Stimulated activated CD8-positive, alpha-beta memory T cell treated with anti-CD3 and anti-CD28 coated beads, Interleukin-4, amount 100 ng/mL, for 4 hours (primary cell): ENCODE measurements at places on chromosomes 4 and X.

GRCh38 chr4:185227131-185227551 lies 17.7 kb downstream of the SNX25 start:
- DNase-seq: no peak

DNA sequence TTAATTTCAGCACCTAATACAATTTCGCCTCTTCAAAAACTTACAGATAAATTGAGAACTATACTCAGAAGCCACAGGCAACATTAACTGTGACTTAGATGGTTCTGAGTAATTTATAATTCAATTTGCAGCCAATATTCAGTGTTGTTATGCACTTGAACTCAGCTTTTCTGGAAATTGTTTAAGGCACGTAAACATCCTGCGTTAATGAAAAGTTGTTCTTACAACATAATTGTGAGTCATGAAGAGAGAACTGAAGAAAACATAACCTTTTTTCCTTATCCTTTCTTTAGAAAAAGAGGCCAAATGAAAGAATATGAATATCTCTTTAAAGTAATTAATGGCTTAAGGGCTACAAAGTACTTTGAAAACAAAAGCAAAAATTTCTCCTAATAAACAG lies 16.6 kb upstream of the H2AZ1 start:
- no peak for DNase-seq

- no peak for DNase-seq
These were observed 92.5 kb downstream of the ANK2 start for GRCh38 chr4:113141901-113142346.

DNA sequence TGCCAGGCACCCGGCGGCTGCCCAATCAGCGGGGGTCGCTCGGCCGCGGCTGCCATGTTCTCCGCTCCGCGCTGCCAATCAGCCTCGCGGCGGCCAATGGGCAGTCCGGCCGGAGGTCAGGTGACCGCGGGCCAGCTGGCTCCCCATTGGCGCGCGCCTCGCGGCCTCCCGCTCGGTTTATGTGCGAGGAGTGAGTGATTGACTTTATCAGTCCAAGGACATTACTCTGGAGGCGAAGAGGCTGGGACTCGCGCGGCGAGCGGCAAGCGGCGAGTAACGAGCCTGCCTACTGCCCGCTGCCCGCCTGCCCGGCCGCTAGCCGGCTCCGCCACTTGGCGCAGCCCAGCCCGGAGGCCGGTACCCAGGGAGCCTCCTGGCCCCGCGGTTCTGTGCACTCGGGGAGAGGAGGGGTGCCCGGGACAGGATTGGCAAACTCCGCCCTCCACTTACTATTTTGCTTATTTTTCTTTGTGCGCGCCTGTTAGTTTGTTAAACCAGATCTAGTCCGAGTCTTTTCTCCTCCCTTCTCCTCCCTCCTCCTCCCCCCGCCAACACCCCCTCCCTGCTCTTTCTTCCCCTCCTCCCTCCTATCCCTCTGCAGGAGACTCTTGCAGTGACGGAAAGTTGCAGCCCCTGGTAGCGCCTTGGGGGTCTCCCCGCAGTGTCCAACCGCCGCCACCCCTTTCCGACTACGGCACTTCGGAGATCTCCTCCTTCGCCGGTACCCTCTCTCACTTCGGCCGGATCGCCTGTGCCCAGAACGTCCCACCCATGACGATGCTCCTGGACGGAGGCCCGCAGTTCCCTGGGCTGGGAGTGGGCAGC lies at the start of gene ZIC3:
TSS of gene ZIC3 (plus strand) at position 207 of the 825 bp plus-strand sequence. CDS start at position 772, 565 bp downstream.
- no peak for DNase-seq

- no peak for DNase-seq
These were observed 23.8 kb upstream of the PLK4 start for GRCh38 chr4:127856813-127857447.

GRCh38 chr4:157992038-157992705 lies 180.7 kb downstream of the GASK1B start:
- no peak for DNase-seq

DNA sequence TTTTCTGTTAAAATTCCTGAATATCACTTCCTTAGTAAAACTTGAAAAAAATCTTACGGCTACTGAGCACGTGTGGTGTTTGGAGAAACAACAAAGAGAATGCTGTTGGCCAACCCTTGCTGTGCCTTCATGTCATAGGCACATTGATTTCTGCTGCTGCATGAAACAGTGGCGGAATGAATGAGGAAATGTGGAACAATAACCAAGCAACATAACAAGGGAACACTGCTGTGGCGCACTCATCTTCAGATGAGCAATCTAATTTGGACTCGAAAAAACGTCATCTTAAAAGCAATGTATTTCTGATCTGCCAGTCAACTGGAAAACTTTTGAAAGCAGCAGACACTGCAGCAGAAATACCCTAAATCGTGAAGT lies 51.4 kb downstream of the PROM1 start:
- DNase-seq: no peak

DNA sequence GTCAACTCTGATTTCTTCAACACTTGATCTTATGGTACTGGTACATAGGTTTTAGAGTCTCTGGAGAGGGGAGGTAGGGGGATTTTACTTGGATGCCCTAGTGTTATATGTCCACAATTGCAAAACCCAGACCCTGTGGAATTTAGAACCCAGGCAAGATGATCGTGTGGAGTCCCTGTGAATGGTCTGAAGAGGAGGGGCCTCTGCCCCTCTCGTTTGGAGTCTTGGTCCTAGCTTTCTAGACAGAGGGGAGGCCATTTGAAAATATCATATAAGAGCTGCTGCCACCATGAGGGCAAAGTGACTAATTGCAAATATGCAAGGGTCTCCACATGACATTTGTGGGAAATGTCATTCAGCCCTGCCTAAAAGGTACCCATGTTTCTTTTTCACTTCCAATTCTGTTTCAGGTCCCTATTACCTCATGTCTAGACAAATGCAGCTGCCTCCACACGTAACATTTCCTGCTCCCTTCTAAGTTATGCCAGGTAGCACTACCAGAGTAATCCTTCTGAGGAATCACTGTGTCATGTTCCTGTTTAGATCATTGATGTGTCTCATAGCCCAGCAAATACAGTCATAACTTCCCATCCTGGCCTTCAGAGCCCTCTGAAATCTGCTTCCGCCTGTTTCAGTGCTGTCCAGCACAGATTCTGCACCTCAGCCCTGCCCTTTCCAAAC lies 126.8 kb downstream of the KLHL8 start:
- DNase-seq: no peak

DNA sequence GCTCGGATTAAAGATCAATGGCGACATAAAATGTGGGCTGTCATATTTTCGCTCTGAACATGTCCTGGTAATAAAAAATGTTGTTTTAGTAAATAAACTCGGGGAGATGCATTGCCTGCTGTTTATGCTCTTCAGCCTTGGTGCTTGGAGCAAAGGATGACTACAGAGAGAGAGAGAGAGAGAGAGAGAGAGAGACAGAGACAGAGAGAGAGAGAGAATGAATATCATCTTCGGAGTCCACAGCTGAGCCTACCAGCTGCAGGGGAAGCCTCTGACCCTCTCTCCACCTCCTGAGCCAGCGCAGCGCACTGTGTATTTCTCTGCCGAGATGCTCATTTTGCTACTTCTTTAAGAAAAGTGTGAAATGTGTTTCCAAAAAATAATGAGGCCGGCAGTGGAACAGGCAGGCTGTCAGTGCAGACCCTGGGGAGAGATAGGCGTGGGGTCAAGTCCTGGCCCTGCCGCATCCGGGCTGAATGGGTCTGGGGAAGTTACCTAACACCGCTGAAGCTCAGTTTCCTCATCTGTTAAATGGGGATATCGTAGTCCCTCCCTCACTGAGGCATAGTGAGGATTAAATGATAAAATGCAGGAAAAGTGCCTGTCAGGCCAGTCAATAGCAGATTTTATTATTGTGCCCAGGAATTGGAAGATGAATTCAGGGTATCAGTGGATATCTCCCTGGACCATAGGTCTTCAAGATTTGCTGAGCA lies 58.5 kb upstream of the LGI2 start:
- DNase-seq: no peak

- DNase-seq: no peak
These were observed 73.9 kb upstream of the C4orf50 start for GRCh38 chr4:6092131-6092530.

DNA sequence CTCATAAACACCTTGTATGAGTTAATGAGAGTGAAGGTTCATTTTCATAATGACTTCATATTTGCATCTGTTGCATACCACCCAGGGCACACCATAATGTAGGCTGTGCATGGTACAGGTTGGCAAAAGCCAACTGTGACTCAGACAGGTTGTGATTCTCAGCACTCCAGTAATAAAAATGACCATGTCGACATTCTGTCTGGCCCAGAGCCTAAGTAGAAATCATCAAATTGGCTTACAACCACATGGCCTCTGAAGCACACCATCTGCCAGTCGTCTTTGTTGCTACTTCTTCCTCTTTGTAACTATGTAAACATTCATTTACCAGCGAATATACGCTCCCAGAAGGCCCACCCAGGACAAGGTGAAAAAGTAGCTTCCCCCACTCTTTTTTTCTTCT lies 459.5 kb downstream of the GASK1B start:
- no peak for DNase-seq

GRCh38 chr4:34950926-34951325 lies 1293.4 kb downstream of the ARAP2 start:
- no peak for DNase-seq

GRCh38 chr4:41069838-41070237 lies 144.5 kb downstream of the APBB2 start:
- DNase-seq: no peak

- DNase-seq: no peak
These were observed 47.0 kb downstream of the RBPJ start for GRCh38 chr4:26367811-26368210.

DNA sequence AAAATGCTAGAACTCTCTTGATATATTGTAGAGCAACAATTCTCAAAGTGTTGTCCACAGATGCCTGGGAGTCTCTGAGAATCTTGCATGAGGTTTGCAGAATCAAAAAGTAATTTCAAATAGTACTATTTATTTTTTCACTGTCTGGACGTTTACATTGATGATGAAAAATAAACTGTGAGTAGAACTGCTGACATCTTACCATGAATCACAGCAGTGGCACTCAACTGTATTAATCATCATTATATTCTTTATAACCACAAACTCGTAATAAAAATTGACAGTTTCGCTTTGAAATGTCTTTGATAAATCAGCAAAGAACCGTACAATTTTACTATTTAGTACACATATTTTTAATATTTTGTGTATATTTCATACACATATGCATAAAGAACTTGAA lies 94.5 kb downstream of the NAF1 start:
- no peak for DNase-seq

GRCh38 chr4:147596377-147596776 lies 20.8 kb upstream of the TMEM184C start:
- no peak for DNase-seq

- no peak for DNase-seq
These were observed 22.2 kb downstream of the SPINK2 start for GRCh38 chr4:56799161-56799759.

DNA sequence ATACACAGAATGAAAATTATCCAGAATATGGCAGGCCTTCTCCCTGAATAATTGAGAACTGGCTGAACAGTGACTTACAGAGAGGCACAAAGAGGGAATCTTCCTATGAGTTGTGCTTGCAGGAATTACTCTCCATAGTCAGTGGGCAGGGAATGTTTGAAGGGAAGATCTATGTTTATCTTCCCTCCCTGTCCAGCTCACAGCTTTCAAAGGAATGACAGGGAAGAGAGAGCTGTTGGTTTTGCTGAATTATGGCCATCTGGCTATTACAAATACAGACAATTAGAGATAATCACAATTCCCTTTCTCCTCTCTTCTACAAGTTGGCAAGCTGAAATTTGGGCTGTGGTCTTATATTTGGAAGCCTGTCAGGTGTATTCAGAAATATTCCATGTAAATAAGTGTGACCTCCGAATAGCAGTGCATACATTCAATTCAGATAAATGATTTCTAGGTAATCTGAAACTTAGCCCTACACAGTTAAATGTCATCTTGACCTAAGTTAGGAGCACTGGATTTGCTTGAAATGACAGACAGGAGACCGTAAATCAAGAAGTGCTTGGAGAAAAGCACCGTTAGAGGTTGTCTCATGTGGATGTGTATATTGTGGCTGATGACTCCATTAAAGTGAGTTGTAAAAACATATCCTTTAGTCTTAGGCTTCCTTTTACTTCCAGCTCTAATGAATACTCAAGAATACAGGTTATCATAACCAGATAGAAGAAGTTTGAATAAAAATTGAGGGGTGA lies 136.8 kb downstream of the C4orf33 start:
- no peak for DNase-seq

DNA sequence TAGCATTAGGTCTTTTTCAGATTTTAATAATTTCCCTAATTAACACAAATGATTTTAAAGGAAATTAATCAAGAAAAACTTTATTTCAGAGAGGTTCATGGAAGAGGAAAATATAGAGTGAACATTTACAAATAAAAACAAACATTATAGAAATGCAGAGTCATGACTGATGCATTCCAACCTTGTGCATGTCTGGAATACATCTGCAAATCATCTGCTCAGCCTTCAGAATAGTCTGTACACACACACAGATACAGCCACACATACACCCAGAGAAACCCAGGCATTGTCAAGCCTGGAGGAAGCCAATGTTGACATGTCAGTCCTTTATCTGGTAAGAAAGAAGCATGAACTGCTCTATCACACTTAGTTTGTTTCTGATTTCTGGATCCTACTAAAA lies 61.3 kb upstream of the NFKB1 start:
- DNase-seq: no peak

GRCh38 chrX:74911494-74911893 lies 13.8 kb downstream of the NEXMIF start:
- no peak for DNase-seq

DNA sequence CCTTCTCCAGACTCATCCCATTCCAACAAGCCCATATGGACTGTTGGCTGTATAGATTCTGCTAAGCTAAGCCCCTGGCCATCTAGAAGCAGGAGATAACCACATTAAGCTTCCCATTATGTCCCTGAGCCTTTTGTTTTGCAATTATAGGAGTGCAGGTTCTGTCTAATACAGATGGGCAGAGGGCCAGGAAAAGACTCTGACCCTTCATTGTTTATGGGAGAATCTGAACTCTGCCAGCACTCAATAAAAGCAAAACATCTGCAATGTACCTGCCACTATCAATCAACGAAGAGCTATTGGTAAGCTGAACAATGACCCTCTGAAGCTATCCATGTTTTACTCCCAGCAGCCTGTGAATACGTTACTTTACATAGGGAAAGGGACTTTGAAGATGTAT lies 207.3 kb upstream of the CLNK start:
- no peak for DNase-seq

- DNase-seq: no peak
These were observed 5.8 kb downstream of the VMA21 start for GRCh38 chrX:151402719-151403390.

GRCh38 chrX:6813836-6814370 lies 279.0 kb upstream of the VCX3A start:
- no peak for DNase-seq

DNA sequence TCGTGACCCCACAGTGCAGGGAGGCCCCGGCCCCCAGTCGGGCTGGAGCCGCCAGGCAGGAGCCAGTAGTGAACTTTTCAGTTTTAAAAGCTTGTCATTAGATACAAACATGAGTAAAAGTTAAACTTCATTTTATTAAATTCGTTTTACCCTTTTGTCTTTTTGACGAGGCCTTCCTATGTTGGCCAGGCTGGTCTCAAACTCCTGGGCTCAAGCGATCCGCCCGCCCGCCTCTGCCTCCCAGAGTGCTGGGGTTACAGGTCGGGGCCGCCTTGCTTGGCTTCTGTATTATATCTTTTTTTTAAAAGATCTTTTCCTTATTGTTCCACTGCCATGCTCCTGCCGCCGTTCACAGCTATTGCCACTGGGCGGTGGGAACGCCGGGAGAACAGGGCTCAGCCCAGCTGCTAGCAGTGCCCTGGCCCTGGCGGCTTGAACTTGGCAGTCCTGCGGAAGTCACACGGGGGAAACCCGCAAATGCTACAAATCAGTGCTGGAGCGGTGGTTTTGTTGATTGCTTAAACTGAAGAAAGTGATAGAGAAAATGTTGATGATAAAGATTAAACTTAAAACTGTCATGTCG lies 968 bp upstream of the NELFA start:
- no peak for DNase-seq
